ENCODE measurements at places on chromosomes 7 and 10. TPM values are rescaled to one million over a fixed set of nuclear protein-coding genes. Genes with fewer than 3 reads are reported as not detected.

Gene SORCS1
- total RNA-seq = not detected

Gene XRCC2
- 3.5 TPM for total RNA-seq

Gene HECW1
- 1.7 TPM for total RNA-seq

Gene NEUROG3
- total RNA-seq = not detected

Gene GSTO2
- total RNA-seq = 1.9 TPM

Gene ASB10
- not detected for total RNA-seq

Gene UBE2D1
- 27.6 TPM for total RNA-seq

Gene GPR37
- total RNA-seq = 5.6 TPM

Gene SSMEM1
- total RNA-seq = under 0.01 TPM

Measured in fibroblast of villous mesenchyme (primary cell).